Suppressor macrophage treated with lipopolysaccharide for 4 hours (primary cell): ENCODE measurements at places on chromosomes 6 and 20.

GRCh38 chr6:169831450-169832246 is 80.2 kb downstream of the ERMARD start:
- DNase-seq, result peak; percentile 79

- no peak for DNase-seq
Observed at GRCh38 chr6:79613912-79614311, 17.2 kb upstream of the SH3BGRL2 start.

GRCh38 chr6:131004936-131005335 is 58.1 kb downstream of the EPB41L2 start:
- DNase-seq, result no peak

DNA sequence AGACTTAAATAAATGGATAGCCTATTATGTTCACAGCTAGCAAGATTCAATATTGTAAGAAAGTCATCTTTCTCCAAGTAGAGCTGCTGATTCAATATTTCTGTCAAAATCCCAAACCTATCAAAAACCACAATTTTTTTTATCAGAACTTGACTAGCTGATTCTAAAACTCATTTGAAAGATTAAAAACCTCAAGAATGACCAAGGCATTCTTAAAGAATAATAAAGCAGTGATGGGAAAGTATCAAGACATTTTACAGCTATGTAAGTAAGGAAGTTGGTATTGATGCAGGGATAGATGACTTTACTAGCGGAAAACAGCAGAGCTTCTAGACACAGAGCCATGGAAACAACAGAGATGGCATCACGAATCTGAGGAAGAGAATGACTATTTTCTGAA is 64.7 kb downstream of the SAMD3 start:
- no peak for DNase-seq

- DNase-seq, result no peak
Observed at GRCh38 chr6:30759575-30760239, 15.4 kb upstream of the IER3 start.

DNA sequence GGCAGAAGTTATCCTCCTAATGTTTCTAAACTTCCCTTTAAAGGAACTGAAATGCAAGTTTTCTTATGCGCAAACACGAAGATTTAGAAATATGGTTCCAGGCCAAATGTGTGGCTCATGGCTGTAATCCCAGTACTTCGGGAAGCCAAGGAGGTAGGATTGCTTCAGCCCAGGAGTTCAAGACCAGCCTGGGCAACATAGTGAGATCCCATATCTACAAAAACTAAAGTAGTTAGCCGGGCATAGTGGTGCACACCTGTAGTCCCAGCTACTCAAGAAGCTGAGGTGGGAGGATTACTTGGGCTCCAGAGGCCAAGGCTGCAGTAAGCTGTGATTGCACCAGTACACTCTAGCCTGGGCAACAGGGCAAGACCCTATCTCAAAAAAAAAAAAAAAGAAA is 95.8 kb upstream of the SCAF8 start:
- no peak for DNase-seq
